ENCODE measurements at places on chromosomes 7 and 10.
A peak's percentile ranks its signal among the peaks of the same experiment; 100 is the strongest.

DNA sequence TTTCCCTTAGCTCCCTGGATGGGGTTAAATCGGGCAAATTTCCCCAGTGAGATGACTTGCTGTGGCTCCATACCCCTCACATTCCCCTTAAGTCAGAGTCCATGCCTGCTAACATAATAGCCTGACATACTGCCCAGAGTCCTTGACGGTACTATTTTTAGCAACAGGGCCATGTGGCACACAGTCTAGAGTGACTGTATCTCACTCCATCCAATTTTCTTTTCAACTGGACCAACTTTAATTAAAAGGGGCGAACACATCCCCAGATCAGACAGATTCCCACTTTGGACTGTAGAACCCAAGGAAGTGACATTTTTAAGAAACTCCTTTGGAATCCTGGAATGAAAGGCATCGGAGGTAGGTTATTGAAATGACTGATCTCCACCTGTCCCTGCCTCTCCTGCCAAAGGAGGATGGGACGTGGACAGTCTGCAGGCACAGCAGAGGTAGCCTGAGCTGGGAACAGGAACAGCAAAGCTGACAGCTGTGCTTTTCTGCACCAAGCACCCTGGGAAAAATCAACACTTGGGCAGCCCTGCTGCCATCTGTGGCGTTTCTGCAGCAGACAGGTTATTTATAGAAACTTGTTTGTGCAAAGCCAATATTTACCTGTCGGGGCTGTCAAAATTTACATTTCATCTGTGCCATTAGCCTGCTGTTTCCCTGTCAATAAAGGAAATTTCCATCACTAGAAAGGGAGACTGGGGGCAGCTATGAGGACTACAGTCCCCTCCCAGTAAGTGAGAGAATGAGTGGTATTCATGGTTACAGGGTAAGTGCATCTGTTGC is 221.5 kb upstream of the AOAH start:
- DNase-seq = no peak

- DNase-seq = peak; percentile 29
Measured at GRCh38 chr7:91288208-91288824, 24.1 kb downstream of the FZD1 start.

GRCh38 chr7:128060018-128060417 is 28.8 kb upstream of the LRRC4 start:
- DNase-seq = no peak

DNA sequence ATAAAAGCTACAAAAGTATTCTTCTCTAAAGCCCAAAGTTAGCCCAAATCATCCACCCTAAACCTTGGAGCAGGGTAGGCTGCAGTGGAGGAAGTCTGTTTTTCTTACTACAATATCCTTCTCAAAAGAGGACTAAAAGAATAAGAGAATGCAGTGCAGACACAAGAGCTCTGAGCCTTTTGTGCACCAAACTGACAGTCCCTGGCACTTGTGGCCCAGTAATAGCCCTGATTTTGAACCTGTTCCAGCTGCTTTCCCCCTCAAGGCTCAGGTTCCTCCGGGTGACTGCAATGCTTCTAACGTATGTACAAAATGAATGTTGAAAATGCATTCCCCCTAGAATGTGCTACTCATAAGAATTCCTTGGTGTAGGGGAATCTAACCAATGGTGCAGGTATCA is 154.4 kb downstream of the JAZF1 start:
- DNase-seq = no peak
